ENCODE measurements at places on chromosomes 7 and 10. TPM values are rescaled to one million over a fixed set of nuclear protein-coding genes. Genes with fewer than 3 reads are reported as not detected.
A peak's percentile ranks its signal among the peaks of the same experiment; 100 is the strongest.

The CTNNA3 gene
- total RNA-seq: 0.50 TPM

GRCh38 chr7:138834583-138834982 is 36.6 kb upstream of the ATP6V0A4 start:
- DNase-seq: no peak

DNA sequence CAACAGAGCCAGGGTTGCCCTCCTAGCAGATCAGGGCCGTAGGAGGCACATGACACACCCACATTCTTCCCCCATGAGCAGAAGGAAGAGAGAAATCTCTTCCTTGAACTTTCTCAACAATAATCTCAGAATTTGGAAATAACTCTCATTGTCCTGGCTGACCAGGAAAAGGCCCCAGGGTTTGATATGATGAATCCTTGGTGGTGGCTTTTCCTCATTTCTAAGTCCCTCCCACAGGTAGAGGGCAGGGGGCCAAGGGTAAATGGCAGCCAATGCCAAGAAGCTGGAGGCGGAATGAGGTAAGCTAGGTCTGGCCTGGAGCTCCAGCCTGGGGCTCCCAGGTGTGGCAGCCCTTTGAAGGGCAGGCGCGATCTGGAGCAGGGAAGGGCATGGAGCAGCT is 67.8 kb downstream of the GRB10 start:
- DNase-seq: no peak

- DNase-seq: no peak
Measured at GRCh38 chr10:59007307-59008025, 169.0 kb upstream of the PHYHIPL start.

The UBE2D1 gene
- 39.5 TPM for total RNA-seq

The SPDYE1 gene
- not detected for total RNA-seq

DNA sequence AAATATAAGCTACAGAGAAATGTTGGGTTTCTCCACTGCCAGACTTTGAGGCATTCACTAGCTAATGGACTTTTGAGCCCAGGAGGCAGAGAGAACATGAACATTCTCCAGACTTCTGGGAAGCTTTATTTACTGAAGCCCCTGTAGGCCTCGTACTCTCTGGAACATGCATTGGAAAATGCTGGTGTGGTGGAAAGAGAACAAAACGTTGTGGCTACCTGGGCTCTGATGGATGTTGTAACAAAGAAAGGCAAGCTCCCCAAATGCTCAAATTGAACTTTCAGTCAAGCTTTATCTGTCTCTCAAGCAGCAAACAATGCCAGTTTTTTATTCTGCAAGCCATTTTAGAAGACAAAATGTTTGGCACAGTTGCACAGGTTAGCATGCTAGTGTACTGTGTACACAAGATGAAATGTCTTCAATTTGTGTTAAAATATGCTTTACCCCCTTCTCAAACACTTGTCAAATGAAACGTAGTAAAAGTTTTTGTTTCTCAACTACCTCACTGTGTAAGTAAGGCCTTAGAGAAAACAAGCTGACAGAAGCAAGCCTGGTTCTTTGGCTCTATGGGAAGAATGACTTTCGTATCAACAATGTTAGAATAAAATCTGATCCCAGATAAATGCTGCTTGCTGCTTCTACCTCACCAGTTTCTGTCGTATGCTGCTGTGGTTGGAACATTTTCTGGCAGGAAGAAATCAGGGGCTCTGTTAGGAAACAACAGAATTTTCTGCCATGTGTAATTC is 71.0 kb upstream of the CC2D2B start:
- no peak for DNase-seq

The MNX1 gene
- not detected for total RNA-seq

DNA sequence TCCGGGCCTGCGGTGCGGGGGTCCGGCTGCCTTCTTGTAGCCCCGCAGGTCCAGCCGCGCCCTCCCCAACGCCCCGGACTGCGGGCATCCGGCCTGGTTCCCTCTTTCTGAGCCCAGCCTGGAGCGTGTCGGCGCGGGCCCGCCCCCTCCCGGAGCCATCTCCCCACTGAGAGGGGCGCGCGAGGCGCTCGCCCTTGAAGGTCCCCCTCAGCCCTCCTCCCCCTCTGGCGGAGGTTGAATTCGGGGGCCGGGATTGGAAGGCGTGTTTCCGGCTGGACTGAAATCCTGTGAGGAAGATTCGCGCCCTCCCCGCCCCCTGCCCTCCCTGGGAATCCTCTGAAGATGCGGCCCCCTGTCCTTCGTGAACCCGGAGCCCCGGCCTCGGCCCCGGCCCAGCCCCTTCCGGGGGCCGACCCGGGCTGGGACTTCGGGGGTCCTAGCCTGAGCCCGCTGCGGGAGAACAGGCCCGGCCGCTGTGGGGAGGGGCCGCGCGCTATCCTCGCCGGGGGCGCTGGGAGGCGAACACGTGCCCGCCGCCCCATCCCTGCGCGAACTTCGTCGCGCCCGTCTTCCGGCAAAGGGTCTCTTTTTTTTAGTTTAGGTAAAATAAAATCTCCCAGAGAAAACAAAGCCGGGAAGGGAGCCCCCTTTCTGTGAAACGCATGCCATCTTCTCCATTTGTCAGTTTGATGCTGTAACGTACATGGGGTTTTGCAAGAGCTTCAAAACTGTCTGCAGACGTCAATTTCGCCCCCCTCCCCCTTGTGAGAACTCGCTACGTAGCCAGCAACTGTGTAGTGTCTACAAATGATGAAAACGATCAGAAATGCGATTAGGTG is 636 bp downstream of the PDCD4 start:
- peak; percentile 87 for DNase-seq

- peak; percentile 14 for DNase-seq
Measured at GRCh38 chr10:85976267-85976793, 390.3 kb downstream of the GRID1 start.

The PTN gene
- 20.1 TPM for total RNA-seq

DNA sequence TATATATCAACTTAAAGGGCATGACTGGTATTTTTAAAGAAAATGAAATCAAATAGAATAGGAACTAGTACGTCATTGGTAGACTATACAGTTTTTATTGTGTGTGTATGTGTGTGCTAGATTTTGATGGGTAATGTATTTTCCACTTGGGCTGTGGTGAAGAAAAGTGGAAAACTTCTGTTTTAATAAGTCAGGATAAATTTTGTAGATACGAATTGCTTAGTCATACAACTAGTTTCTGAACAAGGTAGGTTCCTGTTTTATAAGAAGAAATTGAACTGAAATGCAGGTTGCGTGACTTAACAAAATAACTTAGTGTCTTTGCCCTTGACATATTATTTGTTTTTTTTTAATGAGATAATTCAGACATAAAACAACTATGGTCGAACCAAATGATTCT is 24.3 kb downstream of the UBN2 start:
- DNase-seq: no peak

DNA sequence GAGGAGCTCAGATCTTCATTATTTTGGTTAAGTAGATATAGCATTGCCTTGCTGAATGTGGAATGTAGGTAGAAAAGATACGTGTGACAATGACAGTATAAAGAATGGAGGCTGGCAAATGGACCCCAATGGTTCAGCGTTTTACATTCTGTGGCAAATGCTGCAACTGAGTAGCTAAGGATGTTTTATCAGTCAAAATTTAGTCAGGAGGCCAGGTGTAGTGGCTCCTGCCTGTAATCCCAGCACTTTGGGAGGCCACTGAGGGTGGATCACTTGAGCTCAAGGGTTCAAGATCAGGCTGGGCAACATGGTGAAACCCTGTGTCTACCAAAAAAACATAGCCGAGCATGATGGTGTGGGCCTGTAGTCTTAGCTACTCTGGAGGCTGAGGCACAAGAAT is 120.5 kb upstream of the GHITM start:
- DNase-seq: no peak

The FAM131B gene
- 28.8 TPM for total RNA-seq

DNA sequence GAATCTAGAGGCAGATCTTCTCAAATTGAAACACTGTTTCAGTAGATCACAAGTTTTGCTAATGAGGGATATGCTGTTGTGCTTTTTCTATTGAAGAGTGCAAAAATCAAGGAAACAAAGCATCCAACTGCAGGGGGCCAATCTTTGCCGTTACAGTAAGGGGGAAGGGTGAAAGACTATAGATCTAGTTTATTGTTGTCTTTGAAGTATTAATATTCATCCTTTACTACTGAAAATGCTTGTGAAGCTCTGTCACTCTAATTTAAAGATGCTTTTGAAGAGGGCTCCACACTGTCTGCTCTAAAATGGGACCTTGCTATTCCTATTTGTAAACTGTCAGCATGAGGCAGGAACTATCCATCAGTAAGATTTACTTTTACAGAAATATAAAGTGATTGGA is 110.3 kb downstream of the MBL2 start:
- peak; percentile 7 for DNase-seq

- no peak for DNase-seq
Measured at GRCh38 chr7:24971333-24972165, 8.4 kb downstream of the OSBPL3 start.

GRCh38 chr10:560314-560992 is 129.0 kb downstream of the DIP2C start:
- DNase-seq: no peak

The OGA gene
- 112 TPM for total RNA-seq

DNA sequence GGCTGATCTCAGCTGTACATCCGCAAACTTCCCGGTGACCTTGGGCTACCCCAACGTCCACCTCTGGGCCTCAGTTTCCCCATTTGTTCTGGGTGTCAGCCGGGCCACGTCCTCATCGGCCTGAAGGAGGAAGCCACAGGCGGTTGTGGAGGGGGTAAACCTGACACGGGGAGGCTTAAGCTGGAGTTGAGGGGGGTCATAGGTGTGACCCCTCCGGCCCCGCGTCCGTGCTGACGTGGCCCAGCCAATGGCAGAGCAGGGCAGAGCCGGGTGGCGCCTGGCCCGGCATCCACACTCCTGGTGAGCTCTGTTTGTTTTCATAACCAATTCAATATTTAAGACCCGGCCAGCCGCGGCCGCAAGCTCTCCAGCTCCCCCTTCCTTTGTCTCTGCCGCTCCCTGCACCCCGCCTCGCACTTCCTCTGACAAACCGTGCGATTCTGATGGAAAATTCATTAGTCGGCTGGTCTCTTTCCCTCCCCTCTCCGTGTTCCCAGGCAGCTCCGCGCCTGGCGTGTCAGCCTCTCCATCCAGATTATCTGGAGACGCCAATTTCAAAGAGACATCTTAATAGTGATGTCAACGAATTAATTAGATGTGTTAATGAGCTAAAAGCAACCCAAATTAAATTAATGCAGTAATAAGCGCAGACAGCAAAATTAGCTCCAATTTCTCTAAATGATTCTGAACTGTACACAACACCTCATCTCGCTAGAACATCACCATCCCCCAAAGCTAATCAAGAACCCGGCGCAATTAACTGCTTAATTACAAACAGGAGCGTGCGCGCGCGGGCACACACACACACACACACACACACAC is 55.4 kb downstream of the MICALL2 start:
- peak; percentile 73 for DNase-seq

DNA sequence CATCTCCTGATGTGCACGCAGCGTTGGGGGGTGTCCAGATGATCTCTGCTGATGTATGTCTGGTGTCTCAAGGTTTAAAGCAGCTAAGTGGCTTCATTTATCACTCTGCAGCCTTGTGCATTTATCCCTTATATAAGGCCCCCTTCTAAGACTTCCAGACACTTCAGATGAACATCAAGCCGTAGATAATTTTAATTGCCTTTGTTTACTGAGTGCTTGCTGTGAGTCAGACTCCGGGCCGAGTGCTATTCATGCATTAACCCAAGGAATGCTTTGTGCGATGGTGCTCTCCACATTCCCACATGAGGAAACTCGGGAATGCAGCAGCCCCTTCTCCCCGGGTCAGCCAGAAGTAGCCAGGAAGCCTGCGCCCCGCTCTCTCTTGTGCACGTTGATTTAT is 328.6 kb upstream of the COBL start:
- peak; percentile 54 for DNase-seq

- no peak for DNase-seq
Measured at GRCh38 chr10:60384011-60384410, 5.7 kb downstream of the ANK3 start.

DNA sequence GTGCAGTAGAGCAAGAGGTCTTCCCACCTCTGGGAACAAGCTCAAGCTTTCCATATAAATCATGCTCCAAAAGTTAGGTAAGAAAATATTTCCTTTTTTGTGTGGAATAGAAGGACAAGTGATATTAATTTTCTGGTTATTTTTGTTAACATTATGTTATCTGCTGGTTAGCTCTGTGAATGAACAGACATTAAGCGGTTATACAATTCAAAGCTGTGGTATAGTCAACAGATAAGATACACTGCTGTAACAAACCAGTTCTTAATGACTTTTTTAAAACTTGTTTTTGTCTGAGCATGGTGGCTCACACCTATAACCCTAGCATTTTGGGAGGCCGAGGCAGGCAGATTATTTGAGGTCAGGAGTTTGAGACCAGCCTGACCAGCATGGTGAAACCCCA is 43.0 kb upstream of the PRKAR2B start:
- no peak for DNase-seq

- no peak for DNase-seq
Measured at GRCh38 chr10:29628311-29628710, 6.5 kb downstream of the SVIL start.

- no peak for DNase-seq
Measured at GRCh38 chr10:97768322-97769315, 3.2 kb downstream of the SFRP5 start.

The NPFFR1 gene
- 0.08 TPM for total RNA-seq

DNA sequence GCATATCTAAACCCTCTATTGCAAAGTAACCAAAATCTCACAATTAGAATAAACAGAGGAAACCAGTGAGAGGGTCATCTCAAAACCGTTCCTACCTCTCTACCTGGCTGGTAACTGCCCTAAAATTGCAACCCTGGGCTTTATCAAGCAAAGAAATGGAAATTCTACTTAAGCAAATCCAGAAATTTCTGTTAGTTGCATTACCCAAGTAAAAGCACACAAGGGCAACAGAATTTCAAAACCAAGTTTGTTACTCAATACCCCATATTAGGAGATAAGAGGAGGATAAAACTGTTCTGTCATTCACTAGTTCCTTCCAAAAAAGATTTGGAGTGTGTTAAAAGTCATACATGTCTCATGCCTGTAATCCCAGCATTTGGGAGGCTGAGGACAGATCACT is 195.3 kb downstream of the FAM107B start:
- DNase-seq: no peak

The CCDC172 gene
- total RNA-seq: 3.8 TPM

The DYDC2 gene
- total RNA-seq: 8.1 TPM

The FLNC gene
- total RNA-seq: 9.4 TPM

The SPDYE2B gene
- total RNA-seq: not detected
